Lung microvascular endothelial cell (primary cell): ENCODE measurements at places on chromosomes 1 and 21.

- DNase-seq, result no peak
Observed at GRCh38 chr1:226405411-226405988, 2.4 kb downstream of the PARP1 start.

DNA sequence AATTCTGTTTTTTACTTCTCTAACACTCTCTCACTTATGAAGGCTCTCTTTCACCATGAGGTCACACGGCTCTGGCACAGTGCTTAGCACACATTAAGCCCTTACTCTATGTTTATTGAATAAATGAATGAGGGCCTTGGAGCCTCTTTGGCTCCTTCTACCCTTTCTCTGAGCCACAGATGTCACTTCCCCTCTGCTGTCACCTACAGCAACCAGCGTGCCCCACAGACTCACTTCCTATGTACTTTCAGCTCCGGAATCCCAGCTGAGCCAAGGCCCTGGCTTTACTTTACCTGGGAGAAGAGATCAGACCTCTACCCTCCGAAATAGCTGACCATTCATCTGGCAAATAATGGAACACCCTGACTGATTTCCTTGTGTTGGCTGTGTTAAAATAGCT lies 53.7 kb upstream of the HMCN1 start:
- DNase-seq, result peak; percentile 6

DNA sequence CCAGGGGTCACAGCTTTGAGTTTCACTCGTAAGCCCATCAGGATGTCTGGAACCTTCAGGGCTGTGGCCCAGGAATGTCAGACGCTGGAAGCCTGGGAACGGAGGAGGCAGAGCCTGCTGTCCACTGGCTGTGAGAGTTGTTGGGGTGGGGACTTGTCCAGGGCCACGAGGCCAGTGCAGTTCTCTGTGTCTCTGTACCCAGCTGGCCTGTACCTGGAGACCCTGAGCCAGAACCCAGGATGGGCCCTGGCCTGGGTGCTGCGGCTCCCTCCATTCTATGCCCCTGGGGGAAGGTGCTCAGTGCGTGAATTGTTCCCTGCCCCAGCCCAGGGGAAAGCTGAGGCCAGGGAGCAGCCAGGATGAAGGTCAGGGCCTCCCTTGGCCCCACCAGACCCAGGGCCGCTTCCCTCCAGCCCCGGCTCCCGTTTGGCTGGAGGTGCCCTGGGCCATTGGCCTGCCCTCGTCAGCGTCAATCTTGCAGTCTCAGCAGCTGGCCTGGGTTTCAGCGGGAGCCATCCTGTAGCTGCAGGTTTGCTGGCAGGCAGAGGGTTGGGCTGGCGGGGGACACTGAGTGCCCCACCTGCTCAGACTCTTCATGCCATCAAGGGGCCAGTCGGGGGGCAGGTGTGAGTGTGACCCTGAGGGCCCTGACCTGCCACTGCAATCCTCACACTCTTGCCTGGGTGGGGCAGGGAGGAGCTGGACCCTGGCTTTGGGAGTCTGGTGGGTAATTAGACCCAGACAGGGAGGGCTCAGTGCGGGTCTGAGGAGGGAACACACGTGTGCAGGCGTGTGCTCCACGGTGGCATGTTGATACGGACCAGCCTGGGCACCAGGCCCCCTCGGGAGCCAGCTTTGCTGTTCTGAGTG lies 724 bp upstream of the CALML6 start:
- no peak for DNase-seq

DNA sequence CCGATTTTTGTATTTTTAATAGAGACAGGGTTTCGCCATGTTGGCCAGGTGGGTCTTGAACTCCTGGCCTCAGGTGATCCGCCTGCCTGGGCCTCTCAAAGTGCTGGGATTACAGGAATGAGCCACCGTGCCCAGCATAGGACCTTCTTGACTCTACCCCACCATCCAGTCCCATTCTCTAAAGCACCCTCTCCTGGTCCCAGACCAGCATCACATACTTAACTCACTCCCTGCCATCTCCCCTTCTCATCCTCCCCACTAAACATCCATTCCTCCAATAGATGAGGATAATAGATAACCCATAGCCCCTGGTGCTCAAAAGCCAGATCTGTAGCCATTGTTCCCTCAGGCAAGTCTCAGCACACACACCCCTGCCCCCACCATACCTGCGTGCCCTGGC lies 2.1 kb downstream of the ENTREP3 start:
- DNase-seq, result no peak

GRCh38 chr1:199173356-199173755 lies 534.5 kb downstream of the PTPRC start:
- DNase-seq, result no peak

- peak; percentile 13 for DNase-seq
Observed at GRCh38 chr1:202205523-202206190, 12.1 kb downstream of the LGR6 start.

GRCh38 chr1:172324086-172324485 lies 96.4 kb upstream of the C1orf105 start:
- no peak for DNase-seq

DNA sequence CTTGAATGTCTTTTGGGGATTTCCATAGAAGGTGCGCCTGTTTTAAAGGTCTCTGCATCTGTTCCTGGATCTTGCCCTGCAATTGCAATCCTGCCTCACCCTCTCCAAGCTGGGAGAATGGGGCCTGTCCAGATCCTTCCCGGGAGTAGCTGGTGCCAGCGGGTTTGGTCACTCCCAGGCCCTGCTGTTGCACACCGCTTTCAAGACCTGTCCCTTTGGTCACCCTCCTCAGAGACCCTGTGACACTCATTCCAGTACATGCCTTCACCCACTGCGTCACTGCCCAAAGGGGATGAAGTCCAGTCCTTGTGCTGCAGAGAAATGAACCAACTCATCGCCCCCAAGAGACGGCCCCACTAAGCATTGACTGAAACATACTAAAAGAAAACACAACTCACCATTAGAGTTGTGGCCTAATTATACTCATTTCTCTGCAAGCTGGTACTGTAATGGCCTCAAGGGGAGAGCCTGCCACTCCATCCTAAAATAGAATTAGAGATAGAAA lies 1.9 kb upstream of the IRF2BP2 start:
- DNase-seq, result peak; percentile 32

- DNase-seq, result no peak
Observed at GRCh38 chr1:57232500-57232899, 191.4 kb downstream of the DAB1 start.

GRCh38 chr1:32636914-32637645 lies 13.3 kb downstream of the ZBTB8OS start:
- DNase-seq, result no peak

GRCh38 chr1:107879346-107879745 lies 85.6 kb downstream of the VAV3 start:
- DNase-seq, result no peak

DNA sequence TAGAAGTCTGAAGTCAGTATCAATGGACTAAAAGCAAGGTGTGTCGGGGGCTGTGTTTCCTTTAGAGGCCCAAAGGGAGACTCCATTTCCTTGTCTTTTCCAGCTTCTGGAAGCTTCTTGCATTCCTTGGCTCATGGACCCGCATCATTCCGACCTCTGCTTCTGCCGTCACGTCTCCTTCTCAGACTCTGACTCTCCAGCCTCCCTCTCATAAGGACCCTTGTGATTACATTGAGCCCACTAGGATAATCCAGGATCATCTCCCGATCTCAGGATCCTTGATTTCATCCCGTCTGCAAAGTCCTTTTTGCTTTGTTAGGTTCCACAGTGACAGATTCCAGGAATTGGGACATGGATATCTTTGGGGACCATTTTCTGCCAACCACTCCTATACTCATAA lies 265.8 kb upstream of the CSF3R start:
- DNase-seq, result no peak

DNA sequence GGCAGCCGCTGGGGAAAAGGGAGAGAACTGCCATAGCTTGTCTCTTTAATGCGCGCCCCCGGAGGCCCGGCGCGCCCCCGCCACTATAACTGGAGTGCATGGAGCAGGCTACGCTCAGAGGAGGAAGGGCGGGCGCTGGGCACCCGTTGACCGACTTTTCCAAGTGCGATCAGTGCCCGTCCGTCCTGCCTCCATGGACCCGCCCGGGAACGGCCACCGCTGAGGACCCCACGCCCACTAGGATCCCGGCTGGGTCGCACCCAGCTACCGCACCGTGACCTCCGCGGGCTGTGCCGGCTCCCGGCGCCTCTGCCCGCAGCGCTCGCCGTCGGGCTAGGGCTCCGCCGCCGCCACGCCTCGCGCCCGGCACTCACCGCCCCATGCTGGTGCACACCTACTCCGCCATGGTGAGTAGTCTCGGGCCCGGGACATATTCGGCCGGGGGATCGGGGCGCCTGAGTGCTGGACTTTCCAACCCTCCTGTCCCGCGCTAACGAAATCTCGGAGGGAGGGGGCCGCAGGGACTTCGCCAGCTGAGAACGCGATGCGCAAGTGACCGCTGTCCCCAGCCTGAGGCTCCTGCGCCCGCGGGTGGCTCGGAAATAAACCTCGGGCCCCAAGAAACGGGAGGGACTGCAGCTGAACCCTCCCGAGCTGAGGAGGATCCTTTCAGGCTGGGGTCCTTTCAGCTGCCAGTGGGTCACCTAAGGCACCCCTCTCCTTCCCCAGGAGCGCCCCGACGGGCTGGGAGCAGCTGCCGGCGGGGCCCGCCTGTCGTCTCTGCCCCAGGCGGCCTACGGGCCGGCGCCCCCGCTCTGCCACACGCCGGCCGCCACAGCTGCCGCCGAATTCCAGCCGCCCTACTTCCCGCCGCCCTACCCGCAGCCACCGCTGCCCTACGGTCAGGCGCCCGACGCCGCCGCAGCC lies at the start of gene TFAP2E:
Gene TFAP2E (plus strand): TSS at position 117 of the 927 bp plus-strand sequence. CDS start 264 bp downstream, at position 381.
- DNase-seq, result peak; percentile 59

- DNase-seq, result no peak
Observed at GRCh38 chr1:193102662-193103061, 2.6 kb downstream of the GLRX2 start.

DNA sequence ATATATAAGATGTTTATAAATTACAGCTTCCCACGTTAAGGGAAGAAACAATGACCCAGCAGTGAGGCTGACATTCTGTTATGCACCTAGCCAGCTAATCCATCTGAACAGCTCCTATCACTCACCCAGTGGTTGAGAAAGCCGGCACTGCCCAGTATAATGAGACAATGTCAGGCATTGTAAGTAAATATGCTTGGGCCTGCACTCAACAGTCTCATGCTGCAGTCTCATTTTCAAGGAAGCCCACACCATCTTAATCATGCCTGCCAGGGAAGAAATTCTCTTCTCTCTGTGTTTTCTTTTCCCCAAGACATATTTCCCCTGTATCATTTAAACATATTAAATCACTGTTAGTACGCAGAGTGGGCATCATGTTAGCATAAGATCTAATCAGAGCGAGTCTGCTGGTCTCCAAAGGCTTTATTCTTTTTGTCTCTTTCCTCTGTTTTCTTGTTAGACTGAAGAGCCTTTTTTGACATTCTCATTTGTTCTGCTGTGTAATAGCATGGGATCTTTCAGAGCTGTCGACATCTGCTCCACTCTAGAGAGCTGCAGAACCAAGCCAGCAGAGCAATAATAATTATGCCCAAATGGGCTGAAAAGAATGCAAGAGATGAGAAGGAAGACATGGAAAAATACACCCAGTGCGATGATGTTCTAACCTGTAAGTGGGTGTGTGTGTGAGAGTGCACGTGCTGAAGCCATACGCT lies 67.6 kb upstream of the SLC22A15 start:
- DNase-seq, result no peak

DNA sequence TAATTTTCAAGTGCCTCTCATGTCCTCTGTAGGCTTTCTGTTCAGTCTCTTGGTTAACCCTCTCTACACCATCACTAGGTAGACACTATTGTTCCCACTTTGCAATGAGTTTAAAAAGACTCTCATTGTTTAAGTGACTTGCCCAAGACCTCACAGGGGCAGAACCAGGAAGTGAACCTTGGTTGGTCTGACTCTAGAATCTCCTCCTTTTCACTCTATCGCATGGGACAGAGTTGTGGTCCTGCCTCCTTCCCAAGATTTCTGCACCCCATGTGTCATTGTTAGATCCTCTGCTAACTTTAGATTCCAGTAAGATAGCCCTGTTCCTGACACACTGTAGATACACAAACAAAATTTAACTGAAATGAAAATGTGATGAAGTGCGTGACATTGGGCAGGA lies 481.7 kb upstream of the USP24 start:
- DNase-seq, result no peak

GRCh38 chr21:41095983-41096382 lies 72.0 kb upstream of the BACE2 start:
- no peak for DNase-seq

DNA sequence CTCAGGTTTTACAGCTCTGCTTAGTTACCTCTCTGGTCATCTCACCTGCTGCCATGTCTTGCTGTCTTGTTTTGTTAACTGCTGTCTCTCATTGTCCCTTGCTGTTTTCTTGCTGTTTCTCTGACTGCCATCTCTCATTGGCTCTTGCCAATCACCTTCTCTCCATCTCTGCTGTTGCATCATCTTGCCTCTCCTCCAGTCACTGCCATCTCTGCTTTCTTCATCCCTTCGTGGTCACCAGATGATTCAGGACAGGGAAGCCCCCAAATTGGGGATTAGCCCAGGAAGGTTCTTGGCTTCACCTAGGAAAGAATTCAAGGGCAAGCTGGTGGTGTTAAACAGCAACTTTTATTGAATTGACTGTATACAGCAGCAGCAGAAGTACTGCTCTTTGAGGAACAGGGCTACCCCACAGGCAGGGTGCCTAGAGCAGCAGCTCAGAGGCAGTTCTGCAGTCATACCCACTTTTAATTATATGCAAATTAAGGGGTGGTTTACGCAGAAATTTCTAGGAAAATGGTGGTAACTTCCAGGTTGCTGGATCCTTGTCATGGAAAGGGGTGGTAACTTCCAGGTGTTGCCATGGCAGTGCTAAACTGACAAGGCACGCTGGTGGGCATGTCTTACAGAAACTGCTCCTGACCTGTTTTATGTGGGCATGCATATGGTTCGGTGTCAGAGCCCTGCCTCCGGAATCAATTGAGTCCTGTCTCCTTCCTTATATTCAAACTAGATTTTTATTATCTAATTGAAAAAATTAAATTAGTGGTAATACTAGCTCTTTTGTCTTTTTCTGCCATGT lies 33.4 kb downstream of the SUCO start:
- DNase-seq, result no peak

DNA sequence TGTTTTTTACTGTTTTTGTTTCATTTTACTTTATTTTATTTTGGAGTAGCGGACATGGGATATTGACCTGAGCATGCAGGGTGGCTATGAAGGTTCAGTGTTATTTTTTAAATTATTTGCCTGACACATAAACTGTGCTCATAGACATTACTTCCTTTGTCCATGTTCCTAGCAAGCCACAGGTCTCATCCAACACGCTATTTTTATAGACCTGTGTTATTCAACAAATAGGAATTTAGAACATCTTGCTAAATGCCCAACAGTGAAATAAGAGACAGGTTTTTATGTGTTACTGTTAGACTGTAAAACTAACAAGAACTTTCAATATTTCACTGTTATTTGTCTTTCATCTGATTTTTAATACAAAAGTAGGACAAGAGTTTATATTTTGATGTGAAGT lies 756.4 kb downstream of the KCNT2 start:
- DNase-seq, result no peak

GRCh38 chr1:41162441-41162840 lies 79.7 kb downstream of the SCMH1 start:
- no peak for DNase-seq

DNA sequence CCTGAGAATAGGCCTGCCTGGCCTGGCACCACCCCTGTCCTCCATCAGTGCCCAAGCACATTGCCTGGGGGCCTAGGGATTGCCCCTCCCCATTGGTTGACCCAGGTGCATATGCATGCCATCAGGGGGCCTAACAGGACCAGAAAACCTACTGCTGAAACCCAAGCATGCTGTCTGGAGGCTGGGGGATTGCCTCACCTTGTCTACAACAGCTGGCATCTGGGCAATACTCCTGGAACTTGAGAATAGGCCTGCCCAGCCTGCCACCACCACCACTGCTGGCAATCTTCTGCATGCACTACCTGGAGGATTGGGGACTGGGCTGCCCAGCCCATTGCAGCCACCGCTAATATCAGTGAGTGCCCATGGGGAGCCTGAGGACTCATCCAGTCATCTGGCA lies 56.1 kb upstream of the BCL10 start:
- no peak for DNase-seq
